ENCODE measurements at places on chromosomes 12 and 14.

GRCh38 chr12:59734371-59734770, 138.5 kb downstream of the SLC16A7 start:
- no peak for DNase-seq

DNA sequence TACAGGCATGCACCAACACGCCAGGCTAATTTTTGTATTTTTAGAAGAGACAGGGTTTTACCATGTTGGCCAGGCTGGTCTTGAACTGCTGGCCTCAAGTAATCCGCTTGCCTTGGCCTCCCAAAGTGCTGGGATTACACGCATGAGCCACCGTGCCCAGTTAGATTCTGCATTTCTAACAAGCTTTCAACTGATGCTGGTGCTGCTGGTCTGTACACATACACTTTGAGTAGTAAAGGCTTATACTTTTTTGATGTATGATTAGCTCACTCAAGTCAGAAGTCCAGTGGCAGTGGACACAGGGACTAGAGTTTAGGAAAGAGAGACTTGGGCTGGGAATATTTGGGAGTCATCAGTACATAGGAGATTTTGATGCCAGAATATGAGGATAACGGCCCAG, 2.2 kb upstream of the TBC1D15 start:
- no peak for DNase-seq

DNA sequence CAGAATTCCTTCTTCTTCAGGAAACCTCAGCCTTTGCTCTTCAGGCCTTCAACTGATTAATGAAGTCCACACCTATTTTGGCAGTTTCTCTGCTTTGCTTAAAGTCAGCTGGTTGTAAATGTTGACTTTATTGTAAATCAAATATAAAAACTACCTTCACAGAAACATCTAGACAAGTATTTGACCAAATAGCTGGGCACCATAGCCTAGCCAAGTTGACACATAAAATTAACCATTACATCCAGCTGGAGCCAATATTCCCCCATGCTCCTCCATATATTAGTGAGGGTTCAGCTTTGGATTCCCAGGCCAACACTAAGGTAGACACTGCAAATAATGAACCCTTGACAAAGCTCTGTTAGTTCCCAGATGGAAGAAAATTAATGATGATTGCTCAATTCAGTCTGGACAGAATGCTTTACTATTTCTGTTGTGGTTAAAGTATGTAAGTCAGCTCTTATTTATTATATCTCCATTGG, 125.5 kb downstream of the ZFP36L1 start:
- DNase-seq = no peak

DNA sequence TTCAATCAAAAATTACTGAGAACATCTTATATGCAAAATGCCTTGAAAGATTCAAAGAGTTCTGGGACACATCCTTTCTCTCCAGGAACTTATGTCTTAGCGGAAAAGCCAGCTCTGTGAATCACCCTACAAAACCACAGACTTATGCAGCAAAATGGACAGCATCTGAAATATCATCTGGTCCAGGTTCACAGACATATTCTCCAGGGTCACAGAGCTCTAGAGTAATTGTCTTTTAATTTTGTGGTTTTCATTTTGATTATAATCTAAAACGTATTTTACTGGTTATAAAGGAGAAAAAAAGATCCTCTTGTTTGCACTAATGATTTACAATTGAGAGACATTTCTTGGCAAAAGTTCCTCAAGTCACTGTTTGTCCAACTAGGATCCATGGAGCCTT, 246.2 kb downstream of the MSRB3 start:
- no peak for DNase-seq

DNA sequence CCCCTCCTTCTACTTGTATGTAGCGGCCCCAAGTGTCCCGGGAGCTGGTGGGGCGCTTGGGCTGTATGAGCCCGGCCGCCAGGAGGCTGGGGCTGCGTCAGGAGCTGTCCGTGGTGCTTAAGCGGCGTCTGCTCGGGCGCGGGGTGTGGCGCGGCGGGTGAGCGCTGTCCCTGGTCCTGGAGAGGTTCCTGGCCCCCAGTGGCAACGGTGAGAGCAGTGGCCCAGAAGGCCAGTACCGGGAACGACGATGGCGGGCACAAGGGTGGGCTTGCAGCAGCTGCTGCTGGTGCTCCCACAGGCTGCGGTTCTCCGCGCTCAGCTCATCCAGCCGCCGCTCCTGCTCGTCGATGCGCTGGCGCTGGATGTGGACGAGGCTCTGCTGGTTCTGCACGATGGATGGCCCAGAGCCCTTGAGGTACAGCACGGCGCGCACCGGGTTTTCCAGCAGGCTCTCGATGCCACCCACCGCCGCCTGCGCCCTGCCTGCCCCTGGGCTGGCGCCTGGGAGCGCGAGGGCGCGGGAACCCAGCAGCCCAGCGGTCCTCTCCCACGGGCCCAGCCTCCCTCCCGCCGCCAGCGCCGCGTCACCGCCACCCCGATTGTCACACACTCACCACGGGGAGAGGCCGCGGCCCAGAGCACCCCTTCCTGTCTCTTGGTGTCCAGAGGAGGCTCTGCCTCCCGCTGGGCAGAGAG, 41.9 kb upstream of the FKBP4 start:
- peak; percentile 73 for DNase-seq

DNA sequence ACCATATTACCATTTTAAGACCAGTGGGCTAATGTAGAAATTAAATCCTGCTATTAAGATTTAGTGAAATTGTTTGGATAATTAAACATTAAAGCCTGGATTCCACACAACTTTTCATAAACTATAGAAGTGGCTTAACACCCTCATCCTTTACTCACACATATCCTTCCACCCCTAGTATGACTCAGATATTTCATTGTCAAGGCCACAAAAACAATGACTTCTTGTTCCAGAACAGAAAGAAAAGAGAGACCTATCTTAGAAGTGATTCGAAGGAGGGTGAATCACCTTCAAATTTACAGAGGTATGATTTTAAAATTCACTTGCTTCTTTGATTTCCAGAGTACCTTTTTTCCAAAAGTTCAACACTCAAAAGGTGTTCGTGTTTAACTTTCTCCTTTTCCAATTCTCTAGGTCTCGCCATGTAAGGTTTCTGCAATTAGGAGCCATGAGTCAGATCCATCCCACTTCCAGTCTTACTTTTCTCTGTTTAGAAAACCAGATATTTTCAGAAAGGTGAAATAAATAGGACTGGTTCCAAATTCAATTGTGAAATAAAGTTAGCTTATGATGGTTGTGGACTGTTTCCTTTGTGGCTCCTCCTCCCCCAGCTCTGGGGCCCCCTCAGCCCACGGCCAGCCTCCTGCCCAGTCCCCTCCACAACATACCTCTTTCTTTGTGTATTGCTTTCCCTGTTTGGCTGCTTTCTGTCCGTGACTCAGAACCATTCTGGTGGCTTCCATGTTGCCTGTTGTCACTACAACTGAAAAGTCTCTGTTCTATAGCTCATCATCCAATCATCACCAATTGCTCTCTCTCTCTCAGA, 24.6 kb upstream of the MGP start:
- peak; percentile 51 for DNase-seq

- DNase-seq = no peak
Measured at GRCh38 chr12:32515137-32515873, 115.9 kb downstream of the FGD4 start.

GRCh38 chr14:22184157-22184829, 404.7 kb downstream of the DAD1 start:
- no peak for DNase-seq

GRCh38 chr12:132718644-132719043, 8.0 kb downstream of the PGAM5 start:
- no peak for DNase-seq

DNA sequence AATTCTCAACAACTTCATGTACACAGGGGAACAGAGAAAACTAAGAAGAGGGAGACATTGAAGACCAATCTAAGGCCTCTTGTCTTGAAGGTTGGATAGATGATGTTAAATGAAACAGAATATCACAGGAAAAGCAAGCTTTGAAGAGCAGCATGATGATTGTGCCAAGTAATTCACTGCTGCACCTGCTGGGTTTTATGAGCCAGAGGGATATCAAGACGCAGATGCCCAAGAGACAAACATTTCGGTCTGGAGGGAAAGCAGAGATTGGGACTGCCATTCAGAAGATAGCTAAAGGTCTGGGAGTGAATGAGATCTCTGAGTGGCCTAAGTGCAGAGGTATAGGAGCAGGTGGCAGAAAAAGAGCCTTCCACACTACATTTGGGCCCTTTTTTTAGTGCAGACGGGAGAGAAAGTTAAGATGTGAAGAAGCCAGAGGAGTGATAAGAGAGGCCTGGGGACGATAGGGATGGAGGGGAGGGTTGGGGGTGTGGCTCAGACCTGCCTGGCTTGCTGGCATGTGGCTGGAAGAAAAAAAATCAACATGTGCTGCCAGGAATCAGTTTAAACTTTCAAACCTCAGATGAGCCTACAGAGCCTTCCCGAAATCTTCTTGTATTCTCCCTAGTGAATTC, 200.6 kb downstream of the AEBP2 start:
- no peak for DNase-seq

DNA sequence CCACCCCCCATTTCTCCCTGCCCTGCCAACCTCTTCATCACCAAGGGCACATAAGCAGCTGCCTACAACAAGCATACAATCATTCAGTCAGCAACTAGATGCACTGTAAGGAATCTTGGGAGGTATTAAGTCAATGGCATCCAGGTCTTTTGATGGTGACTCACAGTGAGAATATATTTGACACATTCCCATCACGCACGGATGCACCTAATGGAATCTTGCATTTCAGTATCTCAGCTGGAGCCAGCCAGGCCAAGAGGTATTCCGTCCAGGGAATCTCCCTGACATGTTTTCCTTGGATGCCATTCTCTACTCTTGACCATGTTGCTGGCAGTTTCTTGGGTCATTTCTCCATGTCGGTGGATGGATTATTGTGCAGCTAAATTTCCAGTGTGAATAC, 73.9 kb upstream of the CAPRIN2 start:
- DNase-seq = no peak

DNA sequence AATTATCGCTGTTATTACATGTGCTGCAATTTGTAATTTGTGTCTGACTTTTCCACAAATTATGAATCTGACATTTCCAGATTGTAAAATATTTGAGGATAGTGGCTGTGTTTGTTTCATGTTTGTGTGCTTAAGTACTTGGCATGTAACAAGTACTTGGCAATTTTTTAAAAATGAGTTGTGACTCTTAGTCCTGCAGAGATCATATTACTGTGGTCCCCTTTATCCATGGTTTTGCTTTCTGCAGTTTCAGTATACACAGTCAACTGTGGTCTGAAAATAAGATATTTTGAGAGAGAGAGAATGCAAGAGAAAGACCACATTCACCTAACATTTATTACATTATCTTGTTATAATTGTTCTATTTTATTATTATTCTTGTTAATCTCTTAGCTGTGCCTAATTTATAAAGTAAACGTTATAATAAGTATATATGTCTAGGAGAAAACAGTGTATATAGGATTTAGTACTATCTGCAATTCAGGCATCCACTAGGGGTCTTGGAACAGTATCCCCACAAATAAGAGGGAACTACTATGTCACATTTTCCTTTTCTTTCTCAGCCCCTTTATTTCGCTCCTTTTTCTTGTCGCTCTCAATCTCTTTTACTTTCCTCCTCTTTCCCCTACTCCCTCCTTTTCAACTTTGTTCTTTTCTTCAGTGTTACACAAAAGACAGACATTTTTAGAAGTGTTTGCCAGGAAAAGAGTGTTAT, 176.1 kb downstream of the FUT8 start:
- no peak for DNase-seq

GRCh38 chr12:95633049-95633731, 81.9 kb upstream of the USP44 start:
- DNase-seq = no peak

GRCh38 chr12:78308701-78309100, 478.0 kb downstream of the NAV3 start:
- DNase-seq = no peak

DNA sequence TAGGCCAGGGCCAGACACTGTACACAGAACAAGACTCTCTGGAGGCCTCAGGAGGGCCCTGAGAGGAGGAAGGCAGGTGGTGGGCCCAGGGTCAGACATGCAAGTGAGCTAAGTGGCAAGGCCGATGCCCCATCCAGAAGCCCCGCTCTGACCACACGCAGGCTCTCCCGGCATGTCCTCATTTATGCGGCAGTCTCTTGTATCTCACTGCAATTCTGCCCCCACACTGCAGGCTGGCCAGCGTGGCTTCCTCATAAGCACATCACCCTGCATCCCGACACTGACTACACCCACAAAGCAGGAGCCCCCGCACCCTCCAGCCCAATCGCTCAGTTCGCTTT, 17.5 kb downstream of the SSH1 start:
- no peak for DNase-seq

- no peak for DNase-seq
Measured at GRCh38 chr12:131909081-131909751, 14.8 kb downstream of the ULK1 start.

- DNase-seq = no peak
Measured at GRCh38 chr12:46983393-46983793, 96.0 kb upstream of the PCED1B start.

GRCh38 chr12:116959198-116959460, 48.4 kb downstream of the FBXW8 start:
- no peak for DNase-seq

- no peak for DNase-seq
Measured at GRCh38 chr12:67826946-67827720, 162.1 kb upstream of the IFNG-AS1 start.

- no peak for DNase-seq
Measured at GRCh38 chr12:108668063-108668462, 34.4 kb upstream of the SELPLG start.

DNA sequence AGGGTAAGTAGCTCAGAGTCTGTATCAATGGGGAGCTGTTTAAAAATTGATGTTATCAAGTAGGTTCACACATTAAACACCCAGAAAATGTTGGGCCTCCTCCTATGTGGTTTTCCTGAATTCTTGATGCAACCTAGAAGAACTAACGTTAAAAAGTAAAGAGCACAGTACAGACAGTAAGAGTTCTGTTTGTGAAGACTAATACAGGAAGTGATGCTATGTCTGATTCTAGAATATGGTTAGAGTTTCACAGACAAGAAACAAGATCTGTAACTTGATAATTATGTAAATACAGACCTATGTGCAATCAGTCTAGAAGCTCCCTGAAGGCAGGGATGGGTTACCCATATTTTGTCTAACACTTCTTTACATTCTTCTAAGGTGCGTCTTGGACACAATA, 214.9 kb upstream of the BTG1 start:
- DNase-seq = no peak

DNA sequence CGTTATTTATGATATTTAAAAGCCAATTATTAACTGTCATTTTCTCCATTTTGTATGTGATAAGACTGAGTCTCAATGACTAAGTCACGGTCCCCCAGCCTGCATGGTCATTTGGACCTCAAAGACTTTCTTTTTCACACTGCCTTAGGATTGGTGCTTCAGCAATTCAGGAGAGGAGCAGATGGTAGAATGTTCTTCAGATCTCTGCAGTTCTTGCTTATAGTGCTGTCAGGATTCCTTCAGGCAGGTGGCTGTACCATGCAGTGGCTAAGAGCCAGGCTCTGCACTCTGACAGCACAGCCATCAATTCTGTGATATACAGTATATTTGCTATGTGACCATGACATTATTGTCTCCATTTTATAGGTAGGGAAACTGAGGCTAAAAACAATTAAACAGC, 18.7 kb downstream of the SSPN start:
- no peak for DNase-seq

Measured in activated naive CD4-positive, alpha-beta T cell treated with anti-CD3 and anti-CD28 coated beads, Interleukin-2, amount 50 U/mL, for 16 hours (primary cell).